ENCODE measurements at places on chromosomes 12 and 14.

DNA sequence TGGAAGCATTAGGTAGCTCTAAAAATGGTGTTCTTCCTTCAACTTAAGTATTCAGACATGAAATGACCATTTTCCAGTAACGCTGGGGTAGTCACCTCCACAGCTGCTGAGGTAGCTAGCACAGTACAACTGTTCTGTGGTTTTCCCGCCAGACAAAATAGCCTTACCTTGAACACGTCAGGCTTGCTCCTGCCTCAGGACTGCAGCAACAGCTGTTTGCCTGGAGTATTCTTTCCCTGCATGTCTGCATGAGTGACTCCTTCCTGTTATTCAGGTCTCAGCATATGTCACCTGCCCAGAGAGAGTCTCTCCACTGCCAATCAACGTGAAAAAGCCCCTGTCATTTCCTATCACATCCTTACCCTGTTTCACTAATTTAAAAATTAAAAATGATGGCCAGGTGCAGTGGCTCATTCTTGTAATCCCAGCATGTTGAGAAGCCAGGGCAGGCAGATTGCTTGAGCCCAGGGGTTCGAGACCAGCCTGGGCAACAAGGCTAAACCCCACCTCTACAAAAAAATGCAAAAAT lies 37.9 kb downstream of the WDR89 start:
- DNase-seq = no peak

DNA sequence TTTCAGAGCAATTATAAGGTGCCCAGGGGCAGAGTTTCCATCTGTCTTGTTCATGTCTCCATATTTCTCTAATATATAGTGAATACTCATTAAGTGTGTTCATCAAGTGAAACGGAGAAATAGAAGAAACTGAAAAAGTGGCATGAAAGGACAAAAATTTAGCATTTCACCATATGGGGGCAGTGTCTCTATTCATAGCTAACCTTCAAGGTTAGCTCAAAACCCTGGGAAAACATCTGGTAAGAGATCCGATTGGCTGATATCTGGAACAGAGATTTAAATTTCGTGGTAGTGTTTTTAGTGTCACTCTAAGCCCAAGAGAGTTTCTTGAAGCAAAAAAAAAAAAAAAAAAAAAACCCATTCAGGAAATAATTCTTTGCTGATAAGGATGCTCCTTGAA lies 367.5 kb downstream of the DAD1 start:
- no peak for DNase-seq

- no peak for DNase-seq
Measured at GRCh38 chr14:24075485-24076301, 4.3 kb downstream of the CPNE6 start.

- no peak for DNase-seq
Measured at GRCh38 chr14:99322731-99323599, 51.0 kb upstream of the BCL11B start.

- DNase-seq = no peak
Measured at GRCh38 chr14:65392296-65392695, 20.2 kb upstream of the FUT8 start.

GRCh38 chr14:68644101-68644500 lies 148.8 kb downstream of the ZFP36L1 start:
- DNase-seq = no peak

DNA sequence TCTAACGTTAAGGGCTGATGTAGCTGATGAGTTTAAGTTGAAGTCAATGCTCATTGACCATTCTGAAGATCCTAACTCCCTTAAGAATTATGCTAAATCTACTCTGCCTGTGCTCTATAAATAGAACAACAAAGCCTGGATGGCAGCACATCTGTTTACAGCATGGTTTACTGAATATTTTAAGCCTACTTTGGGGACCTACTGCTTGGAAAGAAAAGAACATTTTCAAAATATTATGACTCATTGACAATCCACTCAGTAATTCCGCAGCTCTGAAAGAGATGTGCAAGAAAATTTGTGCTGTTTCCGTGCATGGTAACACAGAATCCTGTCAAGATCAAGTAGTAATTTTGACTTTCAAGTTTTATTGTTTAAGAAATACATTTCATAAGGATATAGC lies 35.0 kb upstream of the NAV3 start:
- no peak for DNase-seq

Data from left cardiac atrium (tissue), 4 donors.